ENCODE measurements at places on chromosomes 5 and 9. TPM values are rescaled to one million over a fixed set of nuclear protein-coding genes. Genes with fewer than 3 reads are reported as not detected.

GRCh38 chr5:329121-329735 is 7.7 kb downstream of the AHRR start:
- no peak for DNase-seq

- DNase-seq, result no peak
These were observed 389.4 kb downstream of the RAB3C start for GRCh38 chr5:58972301-58972700.

DNA sequence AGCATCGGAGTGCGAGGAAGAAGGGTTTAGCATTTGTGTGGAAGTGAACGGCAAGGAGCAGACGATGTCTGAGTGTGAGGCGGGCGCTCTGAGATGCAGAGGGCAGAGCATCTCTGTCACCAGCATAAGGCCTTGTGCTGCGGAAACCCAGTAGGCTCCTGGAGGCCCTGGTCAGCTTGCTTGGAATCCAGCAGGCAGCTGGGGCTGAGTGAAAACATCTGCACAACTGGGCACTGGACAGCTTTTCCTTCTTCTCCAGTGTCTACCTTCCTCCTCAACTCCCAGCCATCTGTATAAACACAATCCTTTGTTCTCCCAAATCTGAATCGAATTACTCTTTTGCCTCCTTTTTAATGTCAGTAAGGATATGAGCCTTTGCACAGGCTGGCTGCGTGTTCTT is 72.1 kb downstream of the C7 start:
- DNase-seq, result no peak

GRCh38 chr9:91730806-91731205 is 219.2 kb downstream of the ROR2 start:
- no peak for DNase-seq

Gene MZB1
- total RNA-seq, result 1.3 TPM

Gene CCDC180
- 20.2 TPM for total RNA-seq

Gene SPINK6
- not detected for total RNA-seq

Gene GPR21
- not detected for total RNA-seq

Gene PAEP
- total RNA-seq, result not detected

DNA sequence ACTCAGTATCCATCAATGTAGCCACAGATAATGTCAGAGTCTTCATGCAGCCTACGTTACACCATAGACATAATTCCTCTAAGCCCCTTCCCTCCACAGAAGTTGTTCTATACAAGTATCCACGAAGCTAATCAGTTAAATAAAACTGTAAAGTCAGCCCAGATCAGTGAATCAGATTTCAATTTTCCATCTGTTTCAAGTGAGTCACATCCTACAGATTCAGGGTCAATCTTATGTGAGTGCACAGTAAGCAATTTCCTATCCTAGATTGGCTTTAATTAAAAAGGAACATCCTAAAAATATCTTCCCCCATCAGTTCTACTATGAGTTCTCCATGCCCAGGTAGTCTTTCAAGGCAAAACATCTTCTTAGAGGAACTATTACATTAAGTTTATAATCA is 402.5 kb downstream of the EFNA5 start:
- no peak for DNase-seq

GRCh38 chr5:38291355-38291754 is 33.0 kb downstream of the EGFLAM start:
- DNase-seq, result no peak

Gene GABRB2
- total RNA-seq, result not detected

Gene KCNV2
- not detected for total RNA-seq

Gene PCDHGC4
- total RNA-seq, result 2.9 TPM

GRCh38 chr5:176775409-176775808 is 35.0 kb upstream of the UNC5A start:
- DNase-seq, result no peak

Gene CCNO
- total RNA-seq, result not detected

- DNase-seq, result no peak
These were observed 280.7 kb downstream of the RFX3 start for GRCh38 chr9:3244963-3245653.

DNA sequence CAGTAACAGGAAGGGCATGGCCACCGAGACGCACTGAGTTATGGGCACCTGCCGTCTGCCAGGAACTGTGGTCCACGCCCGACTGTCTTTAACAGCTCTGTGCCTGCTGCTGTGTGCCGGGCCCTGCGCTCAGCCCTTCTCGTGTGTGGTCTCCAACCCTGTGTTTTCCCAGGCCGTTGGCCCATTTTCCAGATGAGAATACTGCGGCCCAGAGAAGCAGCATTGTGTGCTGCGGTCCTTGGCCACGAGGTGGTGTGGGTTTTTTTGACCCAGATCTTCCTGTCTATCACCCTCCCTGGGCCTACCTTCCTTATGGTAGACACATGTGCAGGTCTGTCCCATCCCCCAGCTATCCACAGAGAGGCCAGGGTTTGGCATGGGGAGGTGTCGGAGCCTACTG is 47.0 kb downstream of the RXRA start:
- no peak for DNase-seq

- DNase-seq, result peak; percentile 52
These were observed 8.7 kb downstream of the PDLIM4 start for GRCh38 chr5:132266031-132266835.

GRCh38 chr9:33229359-33230114 is 10.4 kb upstream of the SPINK4 start:
- no peak for DNase-seq

DNA sequence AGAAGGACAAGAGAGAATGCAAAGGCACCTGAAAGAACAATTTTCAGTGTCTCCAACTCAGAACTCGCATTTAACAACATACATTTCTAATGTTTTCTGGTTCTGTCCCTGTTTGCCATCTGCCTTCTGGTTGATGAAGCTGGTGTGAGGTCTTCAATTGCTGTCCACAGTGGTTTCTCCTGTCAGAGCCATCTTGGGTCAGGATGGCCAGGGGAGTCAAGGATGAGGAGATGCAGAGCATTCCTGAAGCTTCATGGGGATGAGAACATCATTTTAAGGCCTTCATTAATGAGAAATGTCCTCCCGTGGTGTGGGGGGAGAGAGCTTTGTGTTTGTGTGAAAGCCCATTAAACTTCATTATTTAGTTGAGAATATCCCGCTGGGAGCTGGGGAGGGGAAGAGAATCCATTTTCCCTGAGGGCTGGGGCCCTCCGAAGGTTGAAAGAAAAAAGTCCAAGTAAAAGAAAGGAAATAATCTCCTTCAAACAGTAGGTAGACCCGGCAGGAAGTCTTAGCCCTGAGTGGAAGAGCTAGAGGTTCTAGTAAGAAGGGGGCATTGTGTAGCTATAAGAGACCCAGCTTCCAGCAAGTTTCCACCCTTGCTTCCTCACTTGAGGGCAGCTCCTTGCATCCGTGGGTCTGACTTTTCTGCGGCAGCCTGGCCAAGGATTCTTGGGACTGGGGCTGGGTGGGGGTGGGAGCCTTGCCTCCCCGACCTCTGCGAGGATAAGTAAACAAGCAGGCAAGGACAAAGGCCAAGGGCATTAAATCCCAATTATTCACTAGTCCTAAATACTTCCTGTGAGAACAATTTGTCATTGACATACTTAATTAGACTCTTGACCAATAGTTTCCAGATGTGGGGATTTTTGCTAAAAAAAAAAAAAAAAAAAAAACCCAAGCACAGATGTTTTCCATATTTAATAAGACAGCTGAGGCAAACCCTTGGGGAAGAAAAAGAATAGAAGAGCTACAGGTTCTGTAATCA is 119.2 kb downstream of the MSX2 start:
- DNase-seq, result peak; percentile 48

Gene C9orf43
- total RNA-seq, result 0.21 TPM

GRCh38 chr5:130002183-130002582 is 97.9 kb downstream of the CHSY3 start:
- no peak for DNase-seq

GRCh38 chr5:176529116-176529740 is 8.0 kb downstream of the RNF44 start:
- no peak for DNase-seq

- DNase-seq, result no peak
These were observed 16.4 kb upstream of the FST start for GRCh38 chr5:53463909-53464621.

DNA sequence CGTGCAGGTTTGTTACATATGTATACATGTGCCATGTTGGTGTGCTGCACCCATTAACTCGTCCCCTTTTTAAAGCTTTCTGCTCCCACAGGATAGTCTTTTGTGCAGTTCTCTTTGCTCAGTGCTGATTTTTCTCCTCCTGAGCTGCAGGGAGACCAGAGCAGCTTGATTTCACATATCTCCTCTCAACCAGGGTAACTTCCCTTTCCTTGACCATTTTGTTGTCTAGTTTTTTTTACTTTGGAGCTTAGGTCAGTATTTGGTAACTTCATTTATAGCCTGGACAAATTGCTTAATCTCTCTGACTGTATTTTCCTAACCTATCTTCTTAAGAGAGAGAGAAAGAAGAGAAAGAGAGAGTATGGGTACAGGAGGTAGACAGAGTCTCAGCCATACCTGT is 137.1 kb upstream of the ZNF366 start:
- no peak for DNase-seq

GRCh38 chr9:123453076-123453667 is 97.2 kb downstream of the CRB2 start:
- no peak for DNase-seq

Gene HTR4
- not detected for total RNA-seq

Gene BAAT
- not detected for total RNA-seq

Gene IFNB1
- not detected for total RNA-seq

DNA sequence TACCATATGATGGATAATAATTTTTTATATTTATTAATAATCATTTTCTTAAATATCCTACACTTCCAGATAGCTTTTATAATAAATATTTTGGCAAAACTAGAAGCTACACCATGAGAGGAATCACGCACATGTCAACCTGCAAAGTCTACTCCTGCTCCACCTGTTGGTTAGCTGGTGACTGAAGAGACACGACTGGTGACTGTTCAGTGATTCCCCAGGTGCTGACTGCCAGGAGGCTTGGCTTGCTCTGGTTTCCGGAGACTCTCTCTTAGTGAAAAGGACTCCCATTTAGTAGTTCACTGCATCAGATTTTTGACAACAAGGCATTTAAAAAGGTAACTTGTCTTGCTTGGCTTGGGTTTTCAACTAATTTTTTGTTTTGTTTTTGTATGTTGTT is 20.9 kb downstream of the GZMA start:
- no peak for DNase-seq

DNA sequence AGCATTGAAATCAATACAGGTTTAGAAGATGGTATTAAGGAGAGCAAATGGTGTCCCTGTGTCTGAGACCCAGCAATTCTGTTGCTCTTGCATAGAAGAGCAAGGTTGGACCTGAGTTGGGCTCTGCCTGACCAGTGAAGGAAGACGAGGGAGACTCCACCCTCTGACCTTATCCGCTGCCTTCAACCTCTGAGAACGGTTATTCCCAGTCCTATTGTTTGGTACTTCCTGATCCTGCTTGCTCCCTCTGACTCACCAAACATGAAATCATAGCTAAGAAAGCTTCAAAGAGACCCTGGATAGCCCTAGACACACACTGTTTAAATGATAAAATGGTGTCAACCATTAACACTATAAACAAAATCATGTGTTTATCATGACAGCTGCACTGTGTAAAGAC is 218.5 kb downstream of the PLK2 start:
- DNase-seq, result peak; percentile 57

DNA sequence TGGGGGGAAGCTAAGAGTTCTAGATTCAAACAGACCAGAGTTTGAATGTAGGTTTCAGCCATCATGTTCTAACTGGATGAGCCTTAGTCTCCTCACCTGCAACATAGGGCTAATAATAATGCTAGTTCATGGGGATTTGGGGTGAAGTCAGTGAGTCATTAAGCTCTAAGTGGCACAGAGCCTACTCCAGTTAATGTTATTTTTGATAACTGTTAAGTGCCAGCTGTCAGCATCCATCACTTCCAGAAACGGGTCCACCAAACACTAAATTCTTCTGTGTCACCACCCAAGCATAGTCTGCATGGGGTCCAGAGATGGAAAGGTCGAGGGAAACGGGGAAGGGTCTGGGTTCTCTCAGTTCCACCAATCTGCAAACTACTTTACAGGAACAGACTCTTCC is 1.8 kb upstream of the TSC1 start:
- DNase-seq, result no peak

Gene BRINP1
- total RNA-seq, result not detected

- DNase-seq, result no peak
These were observed 55.4 kb downstream of the COL27A1 start for GRCh38 chr9:114210691-114211276.

DNA sequence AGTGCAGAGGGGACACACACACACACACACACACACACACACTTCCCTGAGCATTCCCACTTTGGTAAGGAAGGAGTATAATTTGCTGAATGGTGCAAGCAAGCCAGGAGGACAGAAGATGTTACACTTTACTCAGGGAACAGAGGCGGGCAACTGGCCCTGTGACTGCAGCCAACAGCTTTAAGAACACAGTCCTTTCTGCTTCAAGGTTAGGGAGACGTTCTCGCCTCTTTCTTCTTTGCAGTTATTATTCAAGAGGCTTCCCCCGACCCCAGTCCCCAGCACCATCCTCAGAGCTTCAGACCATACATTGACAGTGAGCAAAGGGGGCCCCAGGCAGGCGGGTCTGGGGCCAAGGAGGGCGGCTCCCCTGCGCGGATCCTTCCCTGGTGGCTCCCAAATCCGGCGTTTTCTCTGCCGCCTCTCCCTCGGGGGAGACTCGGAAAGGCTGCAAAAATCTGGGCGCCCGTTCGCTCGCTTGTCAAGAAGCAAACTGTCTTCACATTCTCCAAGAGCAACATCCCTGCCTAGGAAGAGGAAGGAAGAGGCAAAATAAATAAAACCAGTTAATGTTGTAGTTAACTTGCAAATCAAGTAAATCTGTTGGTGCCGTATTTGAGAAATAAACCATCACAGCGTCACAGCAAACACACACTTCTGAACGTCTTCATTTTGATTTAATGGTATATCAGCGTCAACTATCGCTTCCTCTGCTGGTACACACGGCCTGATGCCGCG is 3.8 kb upstream of the LHX2 start:
- DNase-seq, result no peak

Gene GBA2
- 42.6 TPM for total RNA-seq

- DNase-seq, result no peak
These were observed 198.7 kb upstream of the HAPLN1 start for GRCh38 chr5:83919071-83920041.

DNA sequence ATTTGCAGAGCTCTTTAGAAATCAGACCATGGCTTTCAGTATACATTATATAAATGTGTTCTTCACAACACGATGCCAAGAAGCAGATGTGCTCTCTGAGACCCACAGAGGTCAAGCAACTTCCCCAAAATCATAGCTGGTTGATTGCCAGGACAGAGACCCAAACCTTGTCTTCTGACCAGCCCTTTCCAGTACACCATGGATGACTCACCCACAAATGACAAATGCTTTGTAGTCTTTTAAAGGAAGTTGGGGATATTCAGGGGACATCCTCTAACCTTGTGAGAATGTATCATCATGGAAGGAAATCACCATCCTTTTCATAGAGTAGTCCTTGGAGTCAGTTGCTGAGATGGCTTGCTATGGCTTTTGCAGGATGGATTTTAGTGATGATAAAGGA is 30.1 kb downstream of the ZNF462 start:
- DNase-seq, result no peak
